KBM-7 (cell line): ENCODE measurements at places on chromosomes 2 and 18.

DNA sequence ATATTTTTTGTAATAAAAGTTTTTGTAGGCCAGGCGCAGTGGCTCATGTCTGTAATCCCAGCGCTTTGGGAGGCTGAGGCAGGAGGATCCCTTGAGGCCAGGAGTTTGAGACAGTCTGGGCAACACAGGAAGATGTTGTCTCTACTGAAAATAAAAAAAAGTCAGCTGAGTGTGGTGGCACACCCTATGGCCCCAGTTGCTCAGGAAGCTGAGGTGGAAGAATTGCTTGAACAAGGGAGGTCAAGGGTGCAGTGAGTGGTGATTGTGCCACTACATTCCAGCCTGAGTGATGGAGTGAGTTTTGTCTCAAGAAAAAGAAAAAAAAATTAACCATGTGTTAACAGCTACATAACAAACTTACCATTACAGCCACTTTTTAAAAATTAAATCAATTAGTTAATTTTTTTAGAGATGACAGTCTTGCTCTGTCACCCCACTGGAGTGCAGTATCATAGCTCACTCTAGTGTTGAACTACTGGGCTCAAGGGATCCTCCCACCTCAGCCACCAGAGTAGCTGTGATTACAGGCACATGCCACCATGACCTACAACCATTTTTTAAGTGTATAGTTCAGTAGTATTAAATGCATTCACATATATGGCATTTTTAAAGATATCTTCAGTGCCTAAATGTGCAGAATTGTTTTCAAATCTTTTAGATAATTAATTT is 67.2 kb upstream of the ACYP2 start:
- DNase-seq: peak; percentile 12

DNA sequence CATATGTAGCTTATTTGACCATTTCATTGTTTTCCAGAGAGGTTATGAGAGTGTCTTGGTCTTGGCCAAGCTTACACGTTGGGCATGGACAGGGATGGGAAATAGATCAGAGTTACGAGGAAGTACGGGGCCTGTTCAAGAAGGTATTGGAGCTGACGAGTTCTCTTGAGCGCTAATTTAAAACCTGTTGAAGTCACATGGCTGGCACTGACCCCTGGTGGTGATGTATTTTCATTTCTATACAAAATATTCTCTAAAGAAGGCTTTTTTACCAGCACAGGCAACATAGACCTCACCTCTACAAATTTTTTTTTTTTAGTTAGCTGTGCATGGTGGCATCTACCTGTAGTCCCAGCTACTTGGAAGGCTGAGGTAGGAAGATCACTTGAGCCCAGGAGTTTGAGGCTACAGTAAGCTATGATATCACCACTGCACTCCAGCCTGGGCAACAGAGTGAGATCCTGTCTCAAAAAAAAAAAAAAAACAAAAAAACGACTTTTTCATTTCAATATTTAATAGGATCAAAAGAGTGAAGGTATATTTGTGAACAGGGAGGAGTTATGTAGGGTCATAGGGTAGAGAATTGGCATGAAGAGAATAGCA is 19.6 kb downstream of the UGP2 start:
- DNase-seq: peak; percentile 80

- peak; percentile 73 for DNase-seq
These were observed at the start of gene HAAO for GRCh38 chr2:42792583-42793333. Gene HAAO (minus strand): TSS chr2:42792583. CDS start chr2:42792536, 47 bp downstream.

DNA sequence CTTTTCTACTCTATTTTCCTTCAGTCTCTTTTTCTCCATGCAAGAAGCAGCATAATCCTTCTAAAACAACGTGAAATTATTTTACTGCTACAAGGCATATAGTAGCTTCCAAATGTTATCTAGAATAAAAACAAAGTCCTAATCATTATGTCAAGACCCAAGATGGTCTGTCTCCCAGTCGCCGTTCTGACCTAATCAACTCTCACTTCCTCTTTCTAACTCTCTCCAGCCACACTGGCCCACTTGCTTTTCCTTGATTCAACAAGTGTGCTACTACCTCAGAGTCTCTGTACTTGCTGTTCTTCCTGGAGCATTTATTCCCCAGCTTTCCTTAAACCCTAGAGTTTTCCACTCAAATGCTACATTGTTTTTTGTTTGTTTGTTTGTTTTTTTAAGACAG is 1491.2 kb downstream of the LRP1B start:
- peak; percentile 10 for DNase-seq

- DNase-seq: no peak
These were observed 162.1 kb downstream of the ZEB2 start for GRCh38 chr2:144357623-144358373.

- DNase-seq: no peak
These were observed 16.1 kb upstream of the VPS54 start for GRCh38 chr2:64035072-64035942.

DNA sequence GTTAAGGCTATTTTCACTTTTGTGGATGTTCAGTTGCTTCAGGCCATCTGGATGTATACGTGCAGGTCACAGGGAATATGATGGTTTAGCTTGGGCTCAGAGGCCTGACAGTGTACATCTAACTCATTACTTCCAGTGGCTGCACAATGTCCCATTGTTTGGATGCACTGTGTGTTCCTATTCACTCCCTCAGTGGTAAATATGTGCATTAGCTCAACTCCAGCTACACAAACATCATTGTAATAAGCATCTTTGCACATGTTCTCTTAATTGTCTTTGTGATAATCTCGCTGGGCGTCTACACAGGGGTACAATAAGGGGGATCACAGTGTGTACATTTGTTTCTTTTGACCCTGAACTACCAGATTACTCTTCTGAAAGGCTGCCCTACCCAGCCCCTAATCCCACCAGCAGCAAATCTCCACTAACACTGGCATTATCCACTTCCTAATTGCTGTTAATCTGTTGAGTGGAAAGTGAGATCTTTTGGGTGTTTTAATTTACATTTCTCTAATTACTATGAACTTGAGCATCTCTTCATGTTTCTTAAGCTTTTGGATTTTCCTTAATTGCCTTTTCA is 56.1 kb upstream of the POLE4 start:
- DNase-seq: no peak

DNA sequence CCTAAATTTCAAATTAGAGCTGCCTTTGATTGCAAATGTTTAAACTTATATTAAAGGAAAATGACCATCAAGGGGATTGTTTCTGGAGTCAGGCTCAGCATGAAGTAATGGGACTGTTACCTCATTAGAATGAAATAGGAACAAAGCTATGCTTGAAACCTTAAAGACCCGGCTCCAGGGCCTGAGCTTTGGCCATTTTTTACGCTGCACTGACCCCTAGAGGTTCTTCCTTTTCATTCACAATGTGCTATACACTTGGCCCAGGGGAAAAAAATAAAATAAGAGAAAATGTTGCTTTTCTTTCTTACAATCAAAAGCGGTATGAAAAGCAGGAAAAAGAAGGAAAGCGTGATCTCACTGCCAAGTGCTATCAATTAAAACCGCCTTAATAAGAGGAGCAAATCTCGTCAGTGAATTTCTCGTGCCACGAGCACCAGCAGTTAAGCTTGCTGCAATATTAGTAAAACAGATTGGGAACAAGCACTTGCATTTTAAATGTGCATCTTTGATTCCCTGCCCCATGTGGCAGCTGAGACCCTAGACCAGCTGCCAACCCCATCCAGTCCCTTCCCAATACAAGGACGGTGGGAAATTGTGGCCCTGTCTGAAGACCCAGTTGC is 96.6 kb downstream of the MBD2 start:
- DNase-seq: peak; percentile 59

DNA sequence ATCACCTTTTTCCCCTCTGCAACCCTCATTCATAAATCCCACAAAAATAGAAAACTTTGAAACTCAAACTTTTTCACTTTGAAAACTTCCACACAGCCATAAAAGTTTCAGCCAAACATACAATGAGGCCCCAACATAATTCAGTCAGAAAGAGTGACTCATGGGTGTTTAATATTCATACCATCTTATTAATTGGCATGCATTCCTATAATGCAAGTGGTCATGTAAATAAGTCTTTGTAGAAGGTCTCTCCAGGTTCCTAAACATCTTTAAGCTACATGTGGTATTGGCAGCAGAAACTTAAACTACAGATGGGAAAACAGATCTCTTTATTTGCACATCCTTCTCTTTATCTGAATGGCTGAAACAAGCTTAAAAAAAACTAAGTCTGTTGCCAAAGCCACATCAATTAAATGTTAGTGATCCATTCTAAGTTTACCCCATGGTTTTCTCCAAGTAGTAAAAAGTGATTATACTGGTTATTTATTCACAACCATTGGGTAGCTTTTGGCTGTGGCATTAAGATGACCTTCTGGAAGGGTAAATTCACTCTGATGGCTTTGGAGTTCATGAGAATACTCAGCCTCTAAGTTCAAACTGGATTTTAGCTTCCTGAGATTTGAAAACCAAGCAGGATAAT is 70.2 kb upstream of the LYPD1 start:
- no peak for DNase-seq

GRCh38 chr2:231351648-231352047 is 43.9 kb upstream of the B3GNT7 start:
- no peak for DNase-seq

DNA sequence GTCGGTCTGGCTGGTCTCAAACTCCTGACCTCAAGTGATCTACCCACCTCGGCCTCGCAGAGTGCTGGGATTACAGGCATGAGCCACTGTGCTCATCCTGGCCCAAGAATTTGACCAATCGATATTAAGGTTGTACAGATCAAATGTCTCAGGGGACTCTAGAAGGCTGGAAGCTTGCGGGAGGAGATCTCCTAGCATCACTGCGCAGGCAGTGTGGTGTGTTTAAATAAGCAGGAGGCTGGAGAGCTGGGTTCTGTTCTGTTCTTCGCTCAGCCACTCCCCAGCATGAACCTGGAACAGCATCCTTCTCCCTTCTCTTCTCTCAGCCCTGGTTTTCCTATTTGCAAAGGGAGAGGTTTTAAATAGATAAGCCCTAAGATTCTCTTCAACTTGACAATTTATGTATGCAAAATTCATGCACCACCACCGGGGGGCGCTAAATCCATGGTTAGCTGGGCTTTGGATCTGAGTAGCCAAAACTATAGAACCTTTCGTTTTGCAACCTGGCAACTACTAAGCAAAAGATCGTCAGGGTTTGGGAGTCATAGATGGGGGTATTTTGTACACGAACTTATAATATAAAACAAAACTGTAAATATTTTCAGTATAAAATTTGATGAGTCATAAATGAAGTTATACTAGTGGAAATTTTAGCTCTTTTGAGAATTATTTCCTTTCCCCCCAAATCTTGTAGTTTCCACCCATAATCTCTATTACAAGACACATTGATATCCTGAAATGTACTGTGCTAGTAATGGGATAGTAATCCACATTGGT is 60.6 kb downstream of the SLC16A14 start:
- peak; percentile 70 for DNase-seq

GRCh38 chr18:43589611-43590151 is 312.4 kb upstream of the SYT4 start:
- DNase-seq: no peak

DNA sequence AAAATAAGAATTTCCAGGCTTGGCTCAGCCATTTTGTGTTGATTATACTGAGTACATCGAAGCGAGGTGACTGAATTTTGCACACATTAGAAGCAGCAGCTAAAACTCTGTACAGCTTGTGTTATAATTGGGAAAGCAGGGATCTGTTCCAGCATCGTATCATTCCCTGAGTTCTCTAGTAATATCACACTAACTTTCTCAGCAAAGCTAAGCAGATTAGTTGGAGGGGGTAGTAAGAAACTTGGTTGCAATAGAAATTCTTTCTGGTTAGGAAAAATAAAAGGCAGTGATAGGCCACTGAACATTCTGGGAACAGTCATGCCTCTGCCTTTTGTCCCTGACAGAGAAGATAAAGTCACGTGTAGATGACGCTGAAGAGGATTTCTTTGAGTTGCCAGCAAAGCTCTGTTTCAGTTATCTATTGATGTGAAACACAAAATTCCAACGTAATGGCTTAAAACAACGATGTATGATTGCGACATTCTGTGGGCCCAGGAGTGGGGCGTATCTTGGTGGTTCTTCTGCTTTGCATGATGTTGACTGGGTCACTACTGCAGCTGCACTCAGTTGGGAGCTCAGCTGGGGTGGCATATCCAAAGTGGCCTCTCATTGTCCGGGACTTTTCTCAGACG is 202.1 kb upstream of the MEX3C start:
- DNase-seq: no peak

- DNase-seq: no peak
These were observed 73.2 kb downstream of the CAPN13 start for GRCh38 chr2:30733876-30734520.

- peak; percentile 79 for DNase-seq
These were observed 50.0 kb upstream of the HPCAL1 start for GRCh38 chr2:10252661-10253060.
